ENCODE measurements at places on chromosomes 16 and 17.
A peak's percentile ranks its signal among the peaks of the same experiment; 100 is the strongest.

- no peak for DNase-seq
These were observed 158.4 kb upstream of the IRX3 start for GRCh38 chr16:54444851-54445458.

DNA sequence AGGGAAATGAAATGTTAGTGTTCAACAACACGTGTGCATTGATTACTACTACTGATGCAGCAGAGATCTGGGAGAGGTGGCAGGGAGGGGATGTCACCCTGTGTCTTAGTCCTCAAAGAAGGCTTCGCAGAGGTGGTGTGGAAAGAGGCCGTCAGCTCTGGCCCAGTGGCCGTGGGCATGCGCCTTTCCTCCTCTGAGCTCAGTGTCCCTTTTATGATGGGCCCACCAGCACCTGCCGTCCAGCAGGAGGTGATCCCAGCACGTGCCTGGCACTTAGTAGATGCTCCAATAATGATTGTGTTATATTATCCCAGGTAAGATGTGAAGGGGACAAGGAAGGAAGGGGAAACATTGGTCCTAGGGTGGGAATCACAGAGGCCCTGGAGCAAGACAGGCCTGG is 106.2 kb downstream of the CLEC16A start:
- no peak for DNase-seq

GRCh38 chr16:52603015-52603414 is 56.1 kb upstream of the TOX3 start:
- no peak for DNase-seq

DNA sequence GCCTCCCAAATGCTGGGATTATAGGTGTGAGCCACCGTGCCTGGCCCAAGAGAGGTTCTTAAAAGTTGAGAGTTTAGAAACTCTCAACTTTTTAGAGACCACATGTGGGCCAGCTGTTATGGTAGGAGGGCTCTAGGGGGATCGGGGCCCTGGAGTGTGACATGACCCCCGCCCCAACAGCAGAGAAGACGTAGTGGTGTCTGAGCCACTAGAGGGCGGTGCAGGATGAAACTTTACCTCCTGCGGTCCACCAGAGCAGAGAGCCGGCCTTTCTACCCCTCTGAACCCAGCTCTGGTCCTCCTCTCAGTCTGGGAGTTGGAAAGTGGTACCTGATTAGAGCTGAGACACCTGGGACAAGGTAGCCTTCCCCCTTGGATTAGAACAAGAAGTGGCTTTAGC is 7.4 kb downstream of the CDK5RAP3 start:
- peak; percentile 60 for DNase-seq

DNA sequence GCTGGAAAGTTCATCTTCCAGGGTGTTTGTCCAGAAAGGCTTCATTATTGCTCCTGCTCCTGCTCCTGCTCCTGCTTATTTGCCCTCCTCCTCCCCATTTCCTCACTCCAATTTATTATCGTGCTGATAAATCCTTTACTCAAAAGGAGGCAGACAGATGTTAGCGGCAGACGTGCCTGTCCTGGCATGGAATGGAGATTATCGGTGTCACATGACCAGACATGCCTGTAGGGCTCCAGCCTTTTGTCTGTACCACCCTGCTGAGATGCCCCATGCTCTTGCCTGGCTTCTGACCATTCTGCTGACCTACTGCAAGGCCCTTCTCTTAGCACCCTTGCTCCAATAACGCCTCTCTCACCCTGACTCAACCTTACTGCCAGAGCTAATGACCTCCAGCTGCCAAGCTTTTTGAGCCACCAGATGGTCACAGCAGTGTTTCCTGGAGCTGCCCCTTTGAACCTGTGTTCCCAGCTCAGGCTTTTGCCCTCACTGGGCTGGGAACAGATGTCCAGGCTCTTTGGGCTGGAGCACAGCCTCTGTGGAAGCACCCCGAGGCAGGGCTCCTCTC is 12.8 kb downstream of the DNAH9 start:
- DNase-seq, result no peak

Data from midbrain (tissue), 1 donor.